ENCODE measurements at places on chromosomes 6 and 20.

- DNase-seq, result no peak
Measured at GRCh38 chr6:167153521-167153959, 4.2 kb downstream of the GPR31 start.

DNA sequence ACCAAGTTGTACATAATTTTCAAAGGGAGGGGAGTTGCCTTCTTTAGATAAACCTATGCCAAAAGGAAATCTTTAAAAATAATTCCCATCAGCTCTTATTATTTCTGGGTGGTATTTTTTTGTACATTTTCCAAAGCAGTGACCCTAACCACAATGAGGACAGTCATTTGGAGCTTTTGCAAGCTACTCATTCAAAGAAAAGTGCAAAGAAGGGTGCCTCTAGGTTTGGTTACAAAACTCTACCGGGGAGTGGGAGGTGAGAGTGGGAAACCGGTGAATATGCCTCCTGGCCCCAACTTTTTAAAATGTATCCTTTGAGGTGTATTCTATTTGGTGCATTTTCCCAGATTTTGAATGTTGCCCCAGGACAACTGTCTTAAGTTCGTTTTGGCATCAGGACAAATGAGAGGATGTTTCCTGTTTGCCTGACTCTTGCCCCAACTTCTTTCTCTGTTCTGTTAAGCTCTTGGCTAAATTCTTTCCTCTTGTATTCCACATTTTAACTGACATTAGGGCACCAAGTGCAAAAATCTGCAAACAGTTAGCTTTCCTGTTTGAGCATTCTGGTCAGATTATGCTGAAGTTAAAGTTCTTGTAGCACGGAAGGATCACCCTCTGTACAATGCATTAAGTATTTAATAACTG, 78.9 kb downstream of the SLX4IP start:
- no peak for DNase-seq

DNA sequence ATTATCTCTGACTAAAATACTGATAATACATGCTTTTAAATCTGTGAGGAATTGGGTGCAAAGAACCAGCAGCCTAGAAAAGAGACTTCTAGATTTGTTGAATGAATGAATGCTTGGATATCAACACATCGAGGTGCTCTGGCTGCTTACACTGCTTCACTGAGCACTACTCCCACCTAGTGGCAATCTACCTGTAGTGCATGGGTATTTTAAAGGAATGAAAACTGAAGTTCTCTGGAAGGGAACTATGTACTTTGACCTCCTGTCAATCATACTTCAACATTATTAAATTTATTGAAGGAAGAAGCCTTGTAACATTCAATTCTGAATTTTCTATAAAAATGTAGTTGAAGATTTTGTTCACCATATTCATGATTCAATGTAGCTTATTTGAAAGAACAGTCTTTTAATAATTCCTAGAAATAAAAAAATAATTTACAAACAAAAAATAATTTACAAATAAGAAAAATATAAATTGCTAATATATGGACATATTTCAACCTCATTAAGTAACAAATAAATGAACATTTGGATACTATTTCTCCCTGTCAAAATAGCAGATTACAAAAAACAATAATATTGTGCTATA, 111.2 kb upstream of the MMS22L start:
- DNase-seq, result peak; percentile 31

DNA sequence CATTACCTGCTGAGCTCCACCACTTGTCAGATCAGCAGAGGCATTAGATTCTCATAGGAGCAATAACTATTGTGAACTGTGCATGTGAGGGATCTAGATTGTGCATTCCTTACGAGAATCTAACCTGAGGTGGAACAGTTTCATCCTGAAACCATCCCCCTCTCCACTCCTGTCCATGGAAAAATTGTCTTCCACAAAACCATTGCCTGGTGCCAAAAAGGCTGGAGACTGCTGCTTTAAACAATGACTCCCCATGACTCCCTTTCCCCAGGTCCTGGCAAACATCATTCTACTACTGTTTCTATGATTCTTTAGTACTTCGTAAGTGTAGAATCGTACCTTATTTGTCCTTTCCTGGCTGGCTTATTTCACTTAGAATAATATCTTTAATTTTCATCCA, 9.7 kb upstream of the DYNLRB1 start:
- no peak for DNase-seq

DNA sequence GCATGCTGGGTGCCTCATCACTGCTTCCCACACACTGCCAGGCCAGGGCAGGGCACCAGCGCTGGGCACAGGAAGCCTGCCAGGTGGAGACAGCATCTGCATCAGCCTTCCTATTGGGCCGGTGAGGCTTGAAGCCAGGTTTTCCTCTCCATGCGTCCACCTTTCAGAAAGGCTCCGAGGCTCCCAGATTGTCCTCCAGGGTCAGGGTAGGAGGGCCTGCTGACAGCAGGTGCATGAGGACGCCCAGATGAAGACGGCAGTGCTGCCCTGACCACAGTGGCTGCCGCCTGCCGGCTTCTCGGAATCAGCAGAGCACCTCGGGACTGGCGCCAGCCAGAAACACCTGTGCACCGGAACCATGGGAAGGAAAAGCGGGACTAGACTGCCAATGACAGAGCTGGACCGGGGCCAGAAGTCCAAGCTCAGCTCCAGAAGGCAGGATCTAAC, 170.5 kb upstream of the CST7 start:
- peak; percentile 12 for DNase-seq

DNA sequence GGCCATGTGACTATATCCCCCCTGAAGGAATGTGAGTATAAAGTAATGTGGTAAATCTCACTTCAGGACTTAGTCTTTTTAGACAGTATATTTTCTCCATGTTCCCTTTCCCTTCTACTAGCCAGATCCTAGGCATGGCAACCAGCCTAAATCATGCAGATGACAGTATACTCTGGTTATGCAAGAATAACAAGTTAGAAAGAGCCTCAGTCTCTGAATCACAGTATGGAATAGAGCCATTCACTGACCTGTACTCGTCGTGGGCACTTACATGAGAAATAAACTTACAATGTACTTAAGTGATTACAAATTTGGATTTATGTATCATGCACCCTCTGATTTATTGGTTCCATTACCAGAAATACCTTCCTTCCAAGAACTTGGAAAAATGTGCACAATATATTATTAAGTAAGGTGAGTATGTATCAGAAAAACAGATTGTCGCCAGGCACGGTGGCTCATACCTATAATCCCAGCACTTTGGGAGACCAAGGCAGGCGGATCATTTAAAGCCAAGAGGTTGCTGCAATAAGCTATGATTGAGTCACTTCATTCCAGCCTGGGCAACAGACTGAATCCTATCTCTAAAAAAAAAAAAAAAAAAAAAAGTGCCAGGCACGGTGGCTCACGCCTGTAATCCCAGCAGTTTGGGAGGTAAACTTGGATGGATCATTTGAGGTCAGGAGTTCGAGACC, 25.1 kb upstream of the FAM8A1 start:
- no peak for DNase-seq

DNA sequence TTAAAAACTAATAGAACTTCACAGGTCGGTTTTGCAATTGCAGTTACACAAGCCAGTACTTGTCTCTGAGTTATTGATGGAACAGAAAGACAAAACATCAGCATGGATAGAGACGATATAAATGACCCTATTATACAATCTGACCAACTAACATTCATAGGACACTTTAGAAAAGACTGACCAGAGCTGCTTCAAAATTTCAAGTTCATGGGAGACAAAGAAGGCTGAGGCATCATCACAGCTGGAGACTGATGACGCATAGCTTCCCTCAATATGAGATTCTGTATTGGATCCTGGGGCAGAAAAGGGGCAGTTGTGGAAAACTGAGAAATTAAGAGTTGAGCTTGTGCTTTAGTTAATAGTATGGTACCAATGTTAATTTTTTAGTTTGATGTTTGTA, 174.0 kb downstream of the THBS2 start:
- no peak for DNase-seq

DNA sequence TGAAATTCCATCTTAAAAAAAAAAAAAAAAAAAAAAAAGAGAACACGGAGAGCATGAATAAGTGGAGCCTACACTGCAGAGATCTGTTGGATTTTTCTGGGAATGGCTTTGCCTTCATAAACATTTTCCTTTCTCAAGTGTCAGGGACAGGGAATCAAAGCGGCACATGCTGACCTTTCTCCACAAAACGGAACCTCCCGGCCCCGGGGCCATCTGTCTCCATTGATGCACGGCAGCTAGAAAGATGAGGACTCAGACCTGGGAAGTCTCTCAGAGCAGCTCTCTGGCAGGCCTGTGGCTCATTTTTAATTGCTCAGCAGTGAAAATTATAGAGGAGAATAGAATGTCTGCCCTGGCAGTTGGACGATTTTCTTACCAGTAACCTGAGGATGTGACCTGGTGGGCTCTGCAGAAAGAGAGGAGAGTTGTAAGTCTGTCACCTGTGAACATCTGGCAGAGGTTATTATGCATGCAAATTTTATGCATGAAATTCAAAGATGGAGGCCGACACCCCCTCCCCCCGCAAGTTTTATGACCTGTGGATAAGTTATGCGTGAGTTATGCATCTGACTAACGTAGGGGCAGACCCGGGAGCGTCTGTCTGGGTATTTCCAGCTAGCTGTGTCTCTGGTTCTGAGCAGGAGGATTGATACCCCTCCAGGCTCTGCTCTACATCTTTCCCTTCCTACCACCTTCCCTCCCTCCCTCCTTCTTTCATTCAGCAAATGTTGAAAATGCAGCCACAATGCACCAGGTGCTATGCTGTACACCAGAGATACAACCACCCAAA, 352.5 kb downstream of the CDH26 start:
- DNase-seq, result no peak
